ENCODE measurements at places on chromosomes 6 and 20. TPM values are rescaled to one million over a fixed set of nuclear protein-coding genes. Genes with fewer than 3 reads are reported as not detected.

DNA sequence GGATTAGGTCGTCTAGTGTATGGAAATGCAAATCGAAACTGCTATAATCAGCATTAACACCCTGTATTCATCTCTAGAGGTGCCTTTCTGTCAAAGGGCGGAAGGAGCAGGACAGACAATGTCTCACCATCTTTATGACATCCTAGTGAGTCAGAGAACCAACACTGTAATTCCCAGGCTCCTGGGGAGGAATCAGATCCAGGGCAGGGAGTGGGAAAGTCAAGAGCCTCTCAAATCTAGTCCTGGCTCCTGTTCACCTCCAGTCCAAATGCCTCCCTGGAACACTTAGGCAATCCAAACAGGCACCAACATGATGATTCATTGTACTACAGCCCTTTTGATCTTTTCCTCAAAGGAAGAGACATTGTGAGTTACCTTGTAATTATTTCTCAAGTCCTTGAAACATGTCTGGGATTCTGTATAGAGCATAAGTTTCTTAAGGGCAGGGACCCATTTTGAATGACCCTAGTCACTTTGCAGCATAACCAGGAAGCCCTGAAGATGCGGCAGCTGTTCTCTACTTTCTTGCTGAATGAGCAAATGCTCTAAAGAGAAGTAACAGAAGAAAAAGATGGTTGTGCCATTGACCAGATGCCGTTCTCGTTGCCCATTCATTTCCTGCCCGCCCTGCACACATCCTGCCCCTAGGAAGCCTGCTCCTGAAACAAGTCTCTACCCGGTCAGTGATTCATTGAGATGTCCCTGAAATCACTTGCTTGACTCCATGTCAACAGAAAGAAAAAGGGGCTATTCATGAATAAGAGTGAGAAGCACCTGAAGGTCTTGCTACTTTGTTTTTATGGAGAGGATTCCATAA, 112.8 kb upstream of the JARID2 start:
- H3K36me3 ChIP-seq = no peaks in the 10 kb centered on the region
- no peaks in the 10 kb centered on the region for H3K27me3 ChIP-seq
- no peaks in the 10 kb centered on the region for H3K4me1 ChIP-seq
- no peak overlapping the region for H3K27ac ChIP-seq
- no peak overlapping the region for H3K4me3 ChIP-seq

The SLC22A3 gene
- total RNA-seq = not detected

GRCh38 chr20:22307409-22307808, 277.0 kb downstream of the FOXA2 start:
- no peak overlapping the region for H3K4me3 ChIP-seq
- H3K27me3 ChIP-seq = no peaks in the 10 kb centered on the region
- H3K36me3 ChIP-seq = no peaks in the 10 kb centered on the region
- H3K4me1 ChIP-seq = no peaks in the 10 kb centered on the region

GRCh38 chr20:32358632-32358882, 426 bp downstream of the ASXL1 start:
- H3K36me3 ChIP-seq = no peaks in the 10 kb centered on the region
- peak overlapping the region; percentile 93 for H3K4me3 ChIP-seq
- DNase-seq = no peak
- H3K27ac ChIP-seq = no peak overlapping the region

DNA sequence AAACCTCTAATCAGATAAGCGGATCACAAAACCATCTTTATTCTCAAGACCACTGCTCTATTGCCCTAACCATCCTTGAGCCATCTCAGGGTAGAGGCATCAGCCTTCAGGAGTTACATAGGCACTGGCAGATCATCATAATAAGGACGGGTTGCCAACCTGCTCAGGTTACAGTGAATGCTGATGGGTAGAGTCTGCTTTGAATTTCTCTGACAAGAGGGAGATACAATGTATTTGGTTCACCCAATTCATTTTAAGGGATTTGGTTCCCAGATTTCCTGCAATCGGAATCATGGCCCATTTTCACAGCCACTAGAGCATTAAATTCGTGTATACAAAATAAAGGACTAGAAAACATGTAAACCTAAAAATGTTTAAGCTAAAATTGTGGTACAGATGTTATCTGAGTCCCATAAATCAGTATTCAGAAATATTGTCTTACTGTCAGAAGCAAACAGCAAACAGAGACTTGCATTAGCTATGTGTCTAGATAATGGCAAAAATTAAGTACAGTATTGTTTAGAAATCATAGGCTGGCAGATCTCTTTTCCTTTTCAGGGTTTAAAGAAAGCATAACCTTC, 41.9 kb upstream of the TMEM170B start:
- no peaks in the 10 kb centered on the region for H3K36me3 ChIP-seq
- no peak for DNase-seq
- H3K4me3 ChIP-seq = no peak overlapping the region
- H3K4me1 ChIP-seq = no peaks in the 10 kb centered on the region

DNA sequence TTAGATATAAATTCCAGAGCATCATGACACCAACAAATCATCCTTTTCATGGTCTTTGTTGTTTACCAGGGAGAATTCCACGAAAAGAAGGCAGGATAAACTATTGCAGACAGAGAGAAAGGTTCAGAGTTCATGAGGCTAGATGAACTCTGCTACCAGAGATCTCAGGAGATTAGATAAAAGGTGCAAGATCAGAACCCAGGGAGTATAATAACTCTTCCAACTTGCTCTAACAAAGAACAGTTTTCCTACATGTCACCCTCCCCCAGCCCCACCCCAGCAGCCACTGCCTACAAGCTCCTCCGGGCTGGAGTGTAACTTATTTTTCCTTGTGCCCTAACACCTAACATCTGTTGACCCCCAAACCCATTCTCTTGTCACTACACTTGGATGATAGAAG, 13.9 kb upstream of the CITED2 start:
- no peaks in the 10 kb centered on the region for H3K36me3 ChIP-seq
- no peaks in the 10 kb centered on the region for H3K4me1 ChIP-seq
- H3K27ac ChIP-seq = no peak overlapping the region
- H3K4me3 ChIP-seq = no peak overlapping the region
- no peaks in the 10 kb centered on the region for H3K27me3 ChIP-seq

The ZC2HC1B gene
- not detected for total RNA-seq

The SUMO4 gene
- total RNA-seq = 3.7 TPM

DNA sequence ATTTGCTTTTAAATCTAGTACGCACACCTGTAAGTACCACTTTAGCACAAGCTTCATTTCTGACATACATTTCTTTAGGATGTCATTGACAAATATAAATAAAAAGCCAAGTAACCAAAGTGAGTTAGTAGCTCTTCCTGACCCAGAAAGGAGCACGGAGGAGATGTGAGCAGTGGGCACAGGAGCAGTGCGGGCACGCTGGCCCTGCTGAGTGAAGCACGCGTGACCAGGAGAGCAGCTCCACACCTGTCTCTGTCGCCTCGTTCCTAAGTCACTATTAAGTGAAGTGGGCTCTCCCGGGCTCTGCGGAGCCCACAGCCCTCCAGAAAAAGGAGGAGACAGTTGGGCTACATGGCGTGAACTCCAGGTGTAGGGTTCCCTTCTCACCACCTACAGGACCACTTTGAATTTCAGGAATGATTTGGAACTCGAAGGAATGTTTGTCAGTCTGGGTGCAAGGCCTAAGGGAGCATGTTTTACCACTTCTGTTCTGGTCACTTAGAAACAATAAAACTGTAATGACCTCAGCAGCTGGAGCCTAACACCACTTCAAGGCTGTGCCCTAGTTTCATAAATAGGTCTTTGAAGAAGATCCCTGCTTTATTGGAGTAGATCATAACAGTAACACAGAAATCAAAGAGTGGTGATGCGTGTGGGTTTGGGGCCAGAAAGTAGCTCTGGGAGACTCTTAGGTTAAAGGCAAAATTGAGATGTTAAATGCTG, 95.9 kb downstream of the FAM120B start:
- no peaks in the 10 kb centered on the region for H3K27me3 ChIP-seq
- H3K27ac ChIP-seq = no peak overlapping the region
- no peak overlapping the region for H3K4me3 ChIP-seq
- DNase-seq = no peak

The GMPR gene
- total RNA-seq = 0.66 TPM

- H3K4me3 ChIP-seq = no peak overlapping the region
- no peak for DNase-seq
- H3K27ac ChIP-seq = no peak overlapping the region
- H3K36me3 ChIP-seq = no peaks in the 10 kb centered on the region
- no peaks in the 10 kb centered on the region for H3K27me3 ChIP-seq
Observed at GRCh38 chr20:42530855-42531448, 658.8 kb downstream of the PTPRT start.

DNA sequence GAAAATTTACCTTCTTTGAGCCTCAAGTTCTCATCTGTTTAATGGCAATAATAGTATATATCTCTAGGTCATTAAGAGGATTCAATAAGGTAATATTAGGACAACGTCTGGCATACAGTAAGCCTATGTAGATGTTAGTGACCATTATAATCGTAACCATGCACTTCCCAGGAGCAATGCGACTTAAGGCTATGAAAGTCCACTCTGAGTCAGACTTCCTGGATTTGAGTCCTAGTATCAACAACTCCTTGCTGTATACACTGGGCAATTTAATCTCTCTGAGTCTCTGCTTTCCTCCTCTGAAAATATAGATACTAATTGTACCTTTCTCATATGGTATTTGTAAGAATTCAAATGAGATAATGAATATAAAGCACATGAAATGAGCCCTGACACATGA, 168.1 kb upstream of the HDDC2 start:
- H3K4me3 ChIP-seq = no peak overlapping the region
- no peaks in the 10 kb centered on the region for H3K36me3 ChIP-seq
- H3K27ac ChIP-seq = no peak overlapping the region
- H3K4me1 ChIP-seq = no peaks in the 10 kb centered on the region
- DNase-seq = no peak

DNA sequence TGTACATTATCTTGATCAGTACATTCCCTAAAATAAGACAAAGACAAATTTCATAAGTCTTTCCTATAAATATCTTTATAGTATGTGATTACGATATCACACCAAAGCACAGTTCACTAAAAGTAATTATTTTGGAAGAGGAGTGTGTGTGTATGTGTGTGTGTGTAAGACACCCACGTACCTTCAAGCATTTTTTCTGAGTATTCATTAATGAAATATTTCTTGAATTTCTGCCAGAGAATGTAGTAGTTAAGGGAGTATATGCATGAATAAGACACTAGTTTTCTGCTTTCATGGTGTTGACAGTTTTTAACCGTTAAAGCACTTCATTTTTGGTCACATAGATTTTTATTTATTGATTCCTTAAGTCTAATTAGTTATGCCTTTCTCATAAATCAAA, 36.8 kb downstream of the MANEA start:
- H3K27me3 ChIP-seq = no peaks in the 10 kb centered on the region
- H3K4me3 ChIP-seq = no peak overlapping the region

The TINAG gene
- total RNA-seq = not detected

DNA sequence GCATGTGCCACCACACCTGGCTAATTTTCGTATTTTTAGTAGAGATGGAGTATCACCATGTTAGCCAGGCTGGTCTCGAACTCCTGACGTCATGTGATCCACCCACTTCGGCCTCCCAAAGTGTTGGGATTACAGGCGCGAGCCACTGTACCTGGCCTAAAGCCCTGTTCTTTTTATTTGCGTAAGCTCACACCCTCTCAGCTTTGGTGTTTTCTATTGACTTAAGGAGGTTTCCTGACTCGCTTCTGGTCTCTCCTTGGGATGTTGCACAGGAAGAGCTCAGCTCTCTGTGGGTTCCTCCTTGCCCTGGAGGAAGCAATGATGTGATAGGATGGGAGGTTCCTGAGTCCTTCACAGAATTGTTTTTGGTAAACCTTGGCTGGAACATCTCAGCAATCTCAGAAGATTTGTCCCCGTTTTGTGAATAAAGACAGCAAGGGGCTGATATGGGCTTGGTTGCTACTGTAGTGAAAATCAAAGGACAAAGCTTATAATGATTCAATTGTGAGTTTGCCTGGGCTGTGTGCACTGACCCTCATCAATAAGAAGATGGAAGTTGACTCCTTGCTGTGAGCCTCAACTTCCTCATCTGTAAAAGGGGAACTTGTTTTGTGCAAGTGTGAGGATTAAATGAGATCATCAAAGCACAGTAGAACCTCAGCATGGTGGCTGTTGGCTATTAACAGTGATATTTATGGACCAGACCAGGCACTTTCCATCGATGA, 27.0 kb downstream of the TOX2 start:
- no peak for DNase-seq
- H3K27ac ChIP-seq = no peak overlapping the region
- H3K36me3 ChIP-seq = no peaks in the 10 kb centered on the region
- peaks cover 48% of the 10 kb centered on the region for H3K4me1 ChIP-seq
- no peaks in the 10 kb centered on the region for H3K27me3 ChIP-seq
- H3K4me3 ChIP-seq = peak overlapping the region; percentile 14

- H3K36me3 ChIP-seq = peaks cover 7% of the 10 kb centered on the region
- H3K27me3 ChIP-seq = no peaks in the 10 kb centered on the region
- H3K4me1 ChIP-seq = peaks cover 17% of the 10 kb centered on the region
- H3K27ac ChIP-seq = no peak overlapping the region
- no peak overlapping the region for H3K4me3 ChIP-seq
Observed at GRCh38 chr20:62800314-62801259, 4.0 kb upstream of the OGFR start.

- H3K27me3 ChIP-seq = no peaks in the 10 kb centered on the region
- H3K4me3 ChIP-seq = no peak overlapping the region
- no peak for DNase-seq
- H3K27ac ChIP-seq = no peak overlapping the region
- H3K36me3 ChIP-seq = no peaks in the 10 kb centered on the region
Observed at GRCh38 chr6:55566036-55566710, 12.8 kb downstream of the HMGCLL1 start.

The RBPJL gene
- total RNA-seq = not detected

DNA sequence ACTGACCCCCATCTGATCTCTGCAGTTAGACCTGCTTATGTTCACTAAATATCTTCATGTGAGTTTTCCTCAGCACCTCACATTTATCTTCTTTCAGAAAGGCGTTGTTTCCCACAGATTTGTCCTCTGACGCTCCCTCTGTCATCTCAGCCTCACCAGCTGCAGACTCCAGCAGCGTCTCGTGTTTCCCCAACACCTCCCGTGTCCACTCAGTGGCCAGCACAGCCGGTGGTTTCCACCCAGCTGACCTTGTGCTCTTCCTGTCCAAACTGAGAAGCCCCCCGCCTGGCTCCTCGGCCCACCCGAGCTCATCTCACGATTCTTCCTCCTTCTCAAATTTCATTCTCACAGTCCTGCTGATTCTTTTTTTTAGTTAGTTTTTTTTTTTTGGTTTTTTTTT, 12.5 kb downstream of the ERMARD start:
- no peaks in the 10 kb centered on the region for H3K27me3 ChIP-seq
- no peak overlapping the region for H3K27ac ChIP-seq
- no peak overlapping the region for H3K4me3 ChIP-seq
- peaks cover 44% of the 10 kb centered on the region for H3K36me3 ChIP-seq

The GLP1R gene
- total RNA-seq = not detected

GRCh38 chr6:110654096-110654820, 161.0 kb downstream of the CDK19 start:
- no peak overlapping the region for H3K27ac ChIP-seq
- H3K27me3 ChIP-seq = no peaks in the 10 kb centered on the region
- H3K36me3 ChIP-seq = no peaks in the 10 kb centered on the region
- DNase-seq = no peak
- no peaks in the 10 kb centered on the region for H3K4me1 ChIP-seq

Measured in CD8-positive, alpha-beta memory T cell (primary cell).